ENCODE measurements at places on chromosomes 7 and 10. TPM values are rescaled to one million over a fixed set of nuclear protein-coding genes. Genes with fewer than 3 reads are reported as not detected.

Gene STRIP2
- total RNA-seq = 1.7 TPM

Gene LRRC17
- 1.9 TPM for total RNA-seq

Gene LRGUK
- 1.6 TPM for total RNA-seq

Gene MOSPD3
- total RNA-seq = 16.2 TPM

Gene CPVL
- 5.7 TPM for total RNA-seq
